ENCODE measurements at places on chromosomes 7 and 10.

GRCh38 chr7:5396999-5397663, 26.5 kb downstream of the TNRC18 start:
- no peak for DNase-seq

DNA sequence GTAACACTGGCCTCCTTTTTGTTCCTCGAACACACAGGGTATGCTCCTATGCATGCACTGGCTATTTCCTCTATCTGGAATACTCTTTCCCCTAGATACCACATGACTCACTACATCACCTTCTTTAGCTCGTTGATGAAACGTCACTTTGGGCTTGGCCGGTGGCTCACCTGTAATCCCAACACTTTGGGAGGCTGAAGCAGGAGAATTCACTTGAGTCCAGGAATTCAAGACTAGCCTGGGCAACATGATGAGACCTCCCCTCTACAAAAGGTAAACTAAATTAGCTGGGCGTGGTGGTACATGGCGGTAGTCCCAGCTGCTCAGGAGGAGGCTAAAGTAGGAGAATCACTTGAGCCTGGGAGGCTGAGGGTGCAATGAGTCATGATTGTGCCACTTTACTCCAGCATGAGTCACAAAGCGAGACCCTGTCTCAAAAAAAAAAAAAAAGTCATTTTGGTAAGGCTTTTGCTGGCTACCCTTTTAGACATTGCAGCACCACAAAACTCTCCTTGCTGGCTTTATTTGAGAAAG, 14.5 kb downstream of the ANKIB1 start:
- DNase-seq, result no peak

DNA sequence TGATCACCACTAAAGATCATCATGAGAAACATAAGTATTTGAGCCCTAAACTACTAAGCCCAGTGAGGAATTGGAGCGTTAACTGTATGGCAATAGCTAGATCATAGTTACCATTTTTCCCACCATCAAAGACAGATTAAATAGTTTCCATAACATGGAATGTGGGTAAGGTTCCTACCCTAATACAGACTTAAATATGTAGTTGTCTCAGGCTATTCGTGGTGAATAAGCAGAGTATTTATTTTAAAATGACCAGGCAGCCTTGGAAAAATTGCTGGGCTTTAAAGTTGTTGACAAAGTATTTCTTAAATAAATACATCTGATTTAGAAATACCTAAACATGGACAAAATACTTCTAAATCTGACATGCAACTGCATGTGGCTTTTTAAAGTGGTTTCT, 106.8 kb downstream of the NT5C2 start:
- no peak for DNase-seq

GRCh38 chr7:102321351-102322201, 34.7 kb downstream of the SPDYE6 start:
- DNase-seq, result peak; percentile 68

DNA sequence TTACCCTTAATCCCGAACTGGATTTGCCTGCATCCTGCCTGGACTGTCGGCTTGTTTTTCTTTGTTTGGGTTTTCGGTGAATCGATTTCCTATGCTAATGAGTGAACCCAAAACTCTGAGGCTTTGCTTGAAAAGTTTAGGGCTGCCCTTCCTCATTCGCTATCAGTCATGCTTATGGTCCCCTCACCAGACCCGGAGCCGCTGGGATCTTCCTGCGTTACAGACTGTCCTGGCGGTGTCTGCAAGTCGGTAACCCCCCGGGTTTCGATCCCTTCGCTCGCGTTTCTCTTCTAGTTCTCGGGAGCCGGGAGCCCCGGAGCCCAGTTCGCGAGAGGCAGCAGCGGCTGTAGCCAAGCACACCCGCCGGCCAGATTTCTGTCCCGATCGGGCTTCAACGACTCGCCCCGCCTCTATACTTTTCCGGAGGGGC, 2.2 kb downstream of the EMX2 start:
- peak; percentile 42 for DNase-seq

GRCh38 chr10:111600772-111601171, 523.9 kb downstream of the ADRA2A start:
- DNase-seq, result no peak

DNA sequence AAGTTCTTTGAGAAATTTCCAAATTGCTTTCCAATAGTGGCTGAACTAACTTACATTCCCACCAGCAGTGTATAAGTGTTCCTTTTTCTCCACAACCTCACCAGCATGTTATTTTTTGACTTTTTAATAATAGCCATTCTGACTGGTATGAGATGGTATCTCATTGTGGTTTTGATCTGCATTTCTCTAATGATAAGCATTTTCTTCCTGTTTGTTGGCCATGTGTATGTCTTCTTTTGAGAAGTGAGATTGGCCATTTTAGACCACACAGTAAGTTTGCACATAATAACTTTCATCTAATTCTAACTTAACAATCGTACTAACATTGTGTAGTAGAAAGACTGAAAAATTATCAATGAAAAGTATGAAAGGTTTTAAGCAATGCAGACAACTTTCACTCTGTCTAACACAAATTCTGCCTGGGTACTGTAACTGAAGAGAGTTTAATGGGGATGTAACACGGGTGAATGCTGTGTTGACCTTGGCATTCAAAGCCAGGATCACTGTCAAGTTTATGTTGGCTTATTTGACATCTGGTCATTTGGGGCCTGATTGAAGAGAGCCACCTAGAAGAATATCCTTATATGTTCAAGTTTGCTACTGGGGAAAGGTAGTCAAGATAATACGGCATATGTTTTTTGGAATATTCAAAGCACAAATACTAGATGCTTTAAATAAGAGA, 50.4 kb downstream of the FAM171A1 start:
- DNase-seq, result no peak

DNA sequence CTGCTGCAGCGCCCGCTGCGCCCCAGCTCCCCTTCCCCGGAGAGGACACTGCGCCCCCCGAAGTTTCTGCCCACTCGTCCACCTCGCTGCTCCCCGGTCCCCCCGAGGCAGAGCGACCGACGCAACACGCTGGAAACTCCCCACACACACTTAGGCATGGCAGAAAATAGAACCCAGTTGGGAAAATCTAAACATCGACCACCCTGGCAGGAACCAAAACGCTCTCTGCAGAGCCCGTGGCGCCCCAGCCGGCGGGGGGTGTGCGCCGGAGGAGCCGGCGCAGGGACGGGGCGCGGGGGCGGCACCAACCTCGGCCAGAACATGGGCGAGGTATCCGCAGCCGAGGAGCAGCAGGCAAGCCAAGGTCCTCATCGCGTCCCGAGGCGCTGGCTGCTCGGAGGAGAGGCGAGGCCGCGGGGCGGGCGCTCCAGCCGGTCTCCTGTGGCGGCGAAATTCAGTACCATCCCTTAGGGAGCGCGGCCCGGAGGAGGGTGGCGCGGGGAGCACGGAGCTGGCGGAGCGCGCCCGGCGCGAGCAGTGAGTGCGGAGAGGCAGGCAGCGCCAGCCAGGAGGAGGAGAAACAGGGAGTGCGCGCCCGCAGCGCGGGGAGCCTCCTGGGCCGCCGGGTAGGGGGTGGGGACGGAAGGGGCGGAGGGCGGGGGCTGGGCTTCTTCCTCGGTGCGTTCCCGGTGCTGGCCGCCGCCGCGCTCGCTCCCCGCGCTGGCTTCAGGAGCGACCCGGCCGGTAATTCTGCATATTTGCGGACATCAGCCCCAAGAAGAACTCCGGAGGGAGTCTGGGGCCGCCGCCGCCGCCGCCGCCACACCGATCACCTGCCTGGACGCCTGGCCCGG, 789 bp downstream of the PDGFA start:
- peak; percentile 83 for DNase-seq

DNA sequence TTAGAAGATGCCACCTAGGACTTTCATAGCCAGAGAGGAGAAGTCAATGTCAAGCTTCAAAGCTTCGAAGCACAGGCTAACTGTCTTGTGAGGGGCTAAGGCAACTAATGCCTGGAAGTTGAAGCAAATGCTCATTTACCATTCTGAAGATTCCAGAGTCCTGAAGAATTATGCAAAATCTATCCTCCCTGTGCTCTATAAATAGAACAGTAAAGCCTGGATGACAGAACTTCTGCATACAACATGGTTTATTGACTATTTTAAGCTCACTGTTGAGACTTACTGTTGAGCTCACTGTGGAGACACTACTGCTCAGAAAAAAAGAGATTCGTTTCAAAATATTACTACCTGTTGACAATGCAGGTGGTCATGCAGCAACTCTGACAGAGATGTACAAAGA, 28.6 kb downstream of the TNS3 start:
- no peak for DNase-seq

- no peak for DNase-seq
Measured at GRCh38 chr7:134804854-134805253, 25.4 kb downstream of the CALD1 start.

GRCh38 chr7:121547544-121548092, 151.5 kb upstream of the FAM3C start:
- peak; percentile 5 for DNase-seq

GRCh38 chr7:116443646-116444045, 55.9 kb upstream of the CAV2 start:
- DNase-seq, result no peak

DNA sequence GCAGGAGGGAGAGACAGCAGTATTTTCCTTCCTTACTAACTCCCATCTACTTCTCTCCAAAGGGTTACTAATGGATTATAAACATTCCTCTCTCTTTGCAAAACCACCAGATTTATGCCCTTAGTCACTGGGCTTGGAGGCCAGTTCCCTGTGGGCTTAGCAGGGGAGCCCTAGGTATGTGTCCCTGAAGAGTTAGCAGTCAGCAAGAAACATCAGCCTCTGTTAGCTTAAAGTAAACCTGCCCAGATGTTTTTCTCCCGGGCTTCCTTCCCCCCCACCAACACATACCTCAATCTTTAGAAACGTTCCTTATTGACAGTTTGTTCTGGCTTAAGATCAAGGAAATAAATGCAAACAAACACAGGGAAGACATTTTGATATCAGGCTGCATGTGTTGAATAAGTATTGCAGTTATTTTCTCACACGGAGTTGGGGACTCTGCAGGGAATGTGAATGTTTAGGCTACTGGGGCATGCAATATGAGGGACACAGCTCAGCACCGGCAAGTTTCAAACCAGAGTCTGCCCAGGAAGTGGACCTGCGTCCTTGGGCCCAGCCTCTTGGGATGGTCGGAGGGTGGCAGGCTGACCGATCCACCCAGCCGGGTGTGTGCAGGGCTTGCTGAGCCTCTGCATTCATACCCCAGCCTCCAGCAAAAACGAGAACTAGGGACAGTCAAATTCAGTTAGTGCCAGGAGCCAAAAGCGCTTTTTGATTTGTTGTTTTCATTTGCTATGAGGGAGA, 252.0 kb upstream of the GRB10 start:
- DNase-seq, result no peak

DNA sequence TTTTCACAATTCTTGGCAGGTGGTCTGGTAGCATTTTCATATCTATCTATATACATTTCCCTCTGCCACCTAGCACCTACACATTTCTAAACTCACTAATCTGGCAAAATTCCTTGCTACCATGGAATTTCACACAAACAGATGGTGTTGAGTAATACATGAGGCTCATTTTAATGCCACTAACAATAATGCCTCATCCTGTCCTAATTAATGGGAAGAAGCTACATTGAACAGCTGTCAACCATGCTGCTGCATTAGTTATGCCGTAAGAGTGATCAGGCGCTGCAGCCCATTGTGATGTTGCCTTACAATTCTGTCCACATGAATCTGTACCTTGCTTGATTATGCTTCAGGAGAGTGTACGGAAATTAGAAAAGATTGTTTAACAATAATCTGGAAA, 23.2 kb downstream of the COL1A2 start:
- no peak for DNase-seq

DNA sequence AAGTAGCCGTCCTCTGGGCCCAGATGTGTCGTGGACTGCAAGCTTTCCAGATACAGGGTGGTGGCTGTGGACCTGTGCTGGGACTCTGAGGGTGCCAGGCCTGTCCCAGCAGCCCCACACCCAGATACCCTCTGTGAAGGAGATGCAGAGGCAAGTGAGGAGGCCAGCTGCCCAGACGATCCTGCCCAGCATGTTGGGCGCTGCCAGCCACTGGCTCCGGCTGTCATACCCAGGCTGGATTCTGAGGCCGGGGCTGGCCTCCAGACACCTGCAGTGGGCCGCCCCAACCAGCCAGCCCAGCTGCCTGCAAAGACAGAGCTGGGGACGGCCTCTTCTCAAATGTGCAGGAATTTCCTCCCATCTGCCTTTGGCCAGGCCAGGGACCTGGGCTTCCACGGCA, 39.1 kb upstream of the EBF3 start:
- DNase-seq, result no peak

DNA sequence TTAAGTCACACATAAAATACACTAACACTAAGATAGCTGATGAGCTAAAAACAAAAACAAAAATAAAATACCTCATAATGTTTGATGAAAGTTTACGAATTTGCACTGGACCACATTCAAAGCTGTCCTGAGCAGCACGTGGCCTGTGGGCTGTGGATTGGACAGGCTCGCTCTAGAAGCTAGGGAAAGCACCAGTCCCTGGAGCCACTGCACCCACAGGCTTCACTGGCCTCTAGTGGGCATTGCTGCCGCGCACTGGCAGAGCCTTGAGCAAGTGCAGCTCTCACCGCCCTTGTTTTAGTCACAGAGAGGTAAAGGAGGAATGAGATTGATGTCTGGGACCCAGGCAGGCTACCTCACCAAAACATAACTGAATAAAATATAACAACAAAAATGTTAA, 67.6 kb downstream of the PAX2 start:
- DNase-seq, result no peak

DNA sequence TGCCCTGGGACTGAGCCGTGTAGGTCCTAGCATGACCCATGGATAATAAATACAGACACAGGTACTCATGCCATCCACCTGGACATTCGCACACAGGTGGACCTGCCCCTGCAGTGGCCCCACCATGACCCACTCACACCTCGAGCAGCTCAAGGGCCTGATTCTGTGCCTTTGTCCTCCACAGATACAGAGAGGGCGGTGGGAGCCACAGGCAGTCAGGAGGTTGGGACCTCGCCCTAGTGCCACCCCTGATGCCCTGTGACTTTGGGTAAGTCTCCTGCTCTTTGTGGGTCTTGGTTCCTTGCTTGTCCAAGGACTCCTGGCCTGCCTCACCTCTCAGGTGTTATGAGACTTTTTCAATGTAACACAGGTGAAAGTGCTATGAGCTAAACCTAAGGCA, 42.9 kb downstream of the C10orf120 start:
- DNase-seq, result no peak

- DNase-seq, result no peak
Measured at GRCh38 chr10:93505075-93505474, 8.7 kb downstream of the CEP55 start.

DNA sequence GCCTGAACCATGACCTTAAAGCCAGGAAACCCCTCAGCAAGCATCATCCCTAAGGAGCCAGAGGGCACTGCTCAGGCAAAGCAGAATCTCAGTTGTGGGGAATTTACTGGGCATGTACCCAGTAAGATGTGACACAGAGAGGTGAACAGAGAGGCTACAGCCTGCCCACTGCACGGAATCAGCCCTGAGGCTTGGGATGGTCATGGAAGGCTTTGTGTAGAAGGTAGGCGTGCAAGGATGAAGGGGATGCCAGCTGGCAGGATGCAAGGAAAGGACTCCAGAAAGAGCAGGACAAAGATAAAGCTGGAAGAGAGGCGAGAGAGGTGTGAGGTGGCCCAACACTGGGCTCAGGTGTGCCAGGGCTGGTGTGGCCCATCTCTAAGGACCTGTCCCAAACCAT, 2.4 kb upstream of the AIFM2 start:
- no peak for DNase-seq

Data from nephron progenitor cell (in vitro differentiated cells).